HCT116 (cell line): ENCODE measurements at places on chromosomes 16 and 17.

GRCh38 chr16:29821643-29822115 is 1.4 kb downstream of the MVP start:
- DNase-seq = peak; percentile 70

GRCh38 chr17:30524847-30525246 is 47.6 kb downstream of the GOSR1 start:
- DNase-seq = no peak

DNA sequence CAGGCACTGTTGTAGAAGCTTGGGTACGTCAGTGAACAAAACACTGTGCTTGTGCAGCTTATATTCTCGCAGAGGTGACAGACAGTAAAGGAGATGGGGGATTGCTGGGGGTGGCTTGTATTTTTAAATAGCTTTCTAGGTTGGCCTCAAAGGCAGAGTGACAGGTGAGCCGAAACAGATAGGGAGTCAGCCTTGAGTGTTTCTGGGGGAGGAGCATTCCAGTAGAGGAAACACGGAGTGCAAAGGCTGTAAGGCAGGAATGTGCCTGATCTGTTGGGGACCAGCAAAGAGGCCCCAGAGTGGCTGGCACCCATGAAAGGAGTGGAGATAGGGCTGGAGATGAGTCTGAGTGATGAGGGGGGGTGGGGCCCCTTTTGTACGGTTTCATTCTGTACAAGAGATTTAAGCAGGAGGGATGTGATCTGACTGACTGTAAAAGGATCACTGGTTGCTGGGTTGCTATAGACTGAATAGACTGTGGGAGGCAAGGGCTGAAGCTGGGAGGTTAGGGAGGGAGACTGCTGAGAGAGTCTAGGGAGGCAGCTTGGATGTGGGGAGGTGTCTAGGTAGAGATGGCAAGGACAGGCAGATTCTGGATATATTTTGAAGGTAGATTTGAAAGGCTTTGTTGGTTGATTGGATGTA is 15.2 kb downstream of the NUP93 start:
- DNase-seq = no peak

GRCh38 chr17:50018909-50019308 is 23.9 kb upstream of the DLX3 start:
- DNase-seq = no peak

DNA sequence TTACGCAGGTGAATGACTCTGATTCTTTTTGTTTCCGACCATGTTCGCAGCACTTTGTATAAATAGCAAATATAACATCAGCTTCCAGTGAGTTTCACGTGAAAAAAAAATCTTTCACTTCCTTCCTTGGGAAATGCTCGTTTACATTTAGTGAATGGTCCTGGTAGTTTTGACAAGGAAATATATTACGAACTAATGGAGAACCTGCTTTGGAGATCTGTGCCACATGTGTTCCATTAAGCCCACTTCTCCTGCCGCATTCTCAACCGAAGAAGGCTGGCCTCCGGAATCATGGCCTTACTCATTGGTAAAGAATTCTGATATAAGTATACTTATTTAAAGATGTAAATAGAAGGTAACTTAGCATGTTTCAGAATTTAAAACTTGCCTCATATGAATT is 3.6 kb downstream of the CRAMP1 start:
- no peak for DNase-seq

DNA sequence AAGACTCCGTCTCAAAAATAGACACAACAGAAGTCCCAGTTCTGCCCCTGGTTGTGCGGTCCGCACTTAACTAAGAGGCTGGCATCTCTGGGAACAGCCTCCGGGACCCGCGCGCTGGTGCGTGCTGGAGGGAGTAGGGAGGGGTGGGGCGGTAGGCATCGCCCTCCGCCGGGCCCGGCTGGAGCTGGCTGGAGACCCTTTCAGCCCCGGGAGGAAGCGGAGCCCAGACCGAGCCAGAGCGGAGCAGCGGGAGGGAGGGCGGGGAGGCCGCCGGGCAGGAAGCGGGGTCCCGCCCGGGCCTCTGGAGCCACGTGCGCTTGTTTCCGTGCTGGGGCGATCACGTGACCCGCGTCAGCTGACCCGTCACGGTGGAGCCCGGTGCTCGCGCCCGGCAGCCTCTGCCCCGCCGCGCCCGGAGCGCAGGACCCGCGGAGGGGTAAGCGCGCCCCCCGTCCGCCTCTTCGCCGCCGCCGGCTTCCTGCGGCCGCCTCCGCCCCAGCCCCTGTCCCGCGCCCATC is at the start of gene WDR81:
Gene WDR81 (plus strand): TSS at position 354 of the 518 bp plus-strand sequence. CDS start 256 bp downstream, outside the sequence.
- peak; percentile 48 for DNase-seq

DNA sequence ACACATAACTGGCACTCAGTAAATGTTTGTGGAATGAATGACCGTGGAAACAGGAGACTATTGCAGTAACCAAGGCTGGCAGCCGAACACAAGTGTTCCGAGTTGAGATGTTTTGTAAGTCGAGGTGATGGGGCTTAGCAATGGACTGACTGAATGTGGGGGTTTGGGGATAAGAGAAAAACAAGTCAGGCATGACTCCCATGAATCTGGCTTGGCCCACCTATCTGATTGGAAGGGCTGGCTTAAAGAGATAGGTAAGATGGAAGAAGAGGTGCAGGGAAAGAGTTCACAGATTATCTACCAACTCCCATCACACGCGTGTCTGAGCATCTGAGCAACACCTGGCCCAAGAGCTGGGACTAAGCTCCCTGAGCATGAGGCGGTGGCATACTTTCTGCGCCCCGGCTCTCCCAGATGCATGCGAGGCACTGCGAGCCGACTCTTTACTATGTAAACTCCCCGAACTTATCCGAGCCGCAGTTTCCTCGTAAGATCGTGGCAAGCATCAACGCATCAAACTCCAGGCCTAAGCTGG is 539 bp downstream of the IFT20 start:
- DNase-seq = no peak

GRCh38 chr17:81890447-81891302 is 711 bp downstream of the ALYREF start:
- DNase-seq = no peak

DNA sequence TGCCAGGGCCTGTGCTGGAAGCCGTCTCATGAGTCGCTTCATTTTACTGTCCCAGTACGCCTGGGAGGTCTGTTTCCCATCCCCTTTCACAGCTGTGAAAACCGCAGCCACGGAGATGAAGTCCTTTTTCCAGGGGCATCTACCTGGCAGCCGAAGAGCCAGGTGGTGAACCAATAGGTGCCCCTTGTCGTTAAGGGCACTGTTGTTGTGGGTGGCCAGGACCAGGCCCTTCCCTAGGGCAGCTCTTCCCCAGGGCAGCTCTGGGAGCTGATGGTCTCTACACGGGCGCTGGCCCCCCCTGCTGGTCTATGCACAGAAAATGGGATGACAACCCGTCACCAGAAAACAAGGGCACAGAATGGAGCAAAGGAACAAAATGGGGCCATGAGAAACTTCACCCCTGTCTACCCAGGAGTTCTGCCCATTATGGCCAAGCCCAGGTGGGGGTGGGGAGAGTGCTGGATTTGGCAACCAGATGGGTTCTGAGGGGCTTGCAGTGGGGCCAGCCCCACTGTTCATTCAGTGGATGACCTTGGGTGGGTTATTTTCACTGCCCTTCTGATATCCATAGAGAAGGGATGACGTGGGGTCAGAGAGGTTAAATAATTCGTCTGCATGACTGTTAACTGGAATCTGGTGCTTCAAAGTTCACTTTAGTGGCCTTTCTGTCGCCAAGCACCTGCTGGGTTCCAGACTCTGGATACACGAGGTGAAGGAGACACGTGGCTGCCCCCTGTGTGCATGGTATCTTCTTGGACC is 11.5 kb downstream of the RMI2 start:
- no peak for DNase-seq

- no peak for DNase-seq
Measured at GRCh38 chr17:7893187-7893880, 4.7 kb downstream of the CHD3 start.

DNA sequence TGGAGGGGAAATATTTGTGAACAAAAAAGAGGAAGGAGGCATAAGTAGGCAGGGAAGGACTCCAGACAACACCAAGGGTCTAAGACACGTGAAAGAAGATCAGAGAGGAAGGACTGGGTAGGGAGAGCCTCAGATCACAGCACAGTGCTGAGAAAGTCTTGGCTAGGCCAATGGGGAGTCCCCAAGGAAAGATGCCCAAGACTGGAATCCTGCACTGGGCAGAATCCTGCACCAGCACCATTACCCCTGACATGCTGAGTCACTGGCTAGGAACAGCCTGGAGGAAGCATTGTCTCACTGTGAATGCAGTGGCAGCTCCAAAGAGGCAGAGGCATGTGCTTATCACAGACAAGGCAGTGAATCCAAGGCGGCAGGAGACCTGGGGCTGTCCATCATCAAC is 19.2 kb downstream of the CLEC19A start:
- no peak for DNase-seq

DNA sequence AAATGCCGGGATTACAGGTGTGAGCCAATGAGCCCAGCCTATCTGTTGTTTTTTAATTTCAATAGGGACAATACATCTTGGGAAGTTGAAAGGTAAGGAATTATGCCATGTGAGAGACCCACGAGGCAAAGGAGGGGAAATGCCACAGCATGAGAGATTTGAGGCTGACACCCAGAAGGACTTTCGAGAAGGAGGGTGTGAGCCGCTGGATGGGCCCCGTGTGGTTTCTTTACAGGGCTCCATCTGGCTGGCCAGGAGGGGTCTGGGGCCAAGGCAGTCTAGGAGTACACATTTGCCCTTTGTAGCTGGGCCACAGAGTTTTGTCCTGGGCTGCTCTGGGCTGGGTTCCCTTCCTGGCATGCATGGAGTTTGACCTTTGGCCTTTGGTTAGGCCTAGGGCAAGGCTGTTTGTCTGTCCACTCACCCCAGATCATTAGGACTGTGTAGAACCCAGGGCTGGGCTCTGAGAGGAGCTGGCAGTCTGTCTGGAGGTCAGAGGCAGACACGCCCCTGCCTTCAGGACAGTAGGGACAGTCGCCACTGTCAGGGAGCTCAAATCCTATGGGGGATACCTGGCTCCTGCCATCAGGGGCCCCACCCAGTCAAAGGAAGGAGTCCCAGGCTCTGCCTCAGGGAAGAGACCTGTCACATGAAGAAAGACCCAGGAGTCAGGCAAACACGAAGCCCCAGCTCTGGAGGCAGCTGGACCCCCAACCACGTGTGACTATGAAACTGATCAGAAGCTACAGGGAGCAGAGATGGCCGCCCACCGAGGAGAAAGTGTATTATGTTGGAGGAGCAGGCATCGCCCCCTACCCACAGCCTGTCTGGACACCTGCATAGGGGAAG is 24.2 kb upstream of the NXPH3 start:
- no peak for DNase-seq

- peak; percentile 52 for DNase-seq
Measured at GRCh38 chr17:49508061-49508865, 13.2 kb downstream of the NGFR start.

DNA sequence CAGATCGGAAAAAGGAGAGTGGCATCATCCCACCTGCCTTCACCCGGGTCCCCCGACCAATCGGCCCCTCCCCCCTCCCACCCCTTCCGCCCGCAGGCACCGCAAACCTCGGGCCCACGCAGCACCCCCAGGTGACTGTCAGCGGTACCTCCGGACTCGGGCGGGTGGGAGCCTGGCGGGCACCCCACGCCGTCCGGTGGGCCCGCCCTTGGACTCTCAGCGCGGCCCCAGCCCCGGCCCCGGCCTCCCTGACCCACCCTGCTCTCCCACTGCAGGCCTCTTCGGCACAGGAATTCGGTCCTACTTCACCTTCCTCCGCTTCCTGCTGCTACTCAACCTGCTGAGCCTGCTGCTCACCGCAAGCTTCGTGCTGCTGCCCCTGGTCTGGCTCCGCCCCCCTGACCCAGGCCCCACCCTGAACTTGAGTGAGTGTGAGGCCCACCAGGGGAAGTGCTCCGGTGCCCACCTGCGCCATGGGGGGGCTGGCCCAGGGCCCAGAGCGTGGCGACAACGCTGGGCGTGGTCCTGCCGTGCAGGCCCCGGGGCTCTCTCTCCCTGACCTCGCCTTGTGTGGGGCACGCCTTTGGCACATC is 1.6 kb downstream of the TMC8 start:
- DNase-seq = no peak

DNA sequence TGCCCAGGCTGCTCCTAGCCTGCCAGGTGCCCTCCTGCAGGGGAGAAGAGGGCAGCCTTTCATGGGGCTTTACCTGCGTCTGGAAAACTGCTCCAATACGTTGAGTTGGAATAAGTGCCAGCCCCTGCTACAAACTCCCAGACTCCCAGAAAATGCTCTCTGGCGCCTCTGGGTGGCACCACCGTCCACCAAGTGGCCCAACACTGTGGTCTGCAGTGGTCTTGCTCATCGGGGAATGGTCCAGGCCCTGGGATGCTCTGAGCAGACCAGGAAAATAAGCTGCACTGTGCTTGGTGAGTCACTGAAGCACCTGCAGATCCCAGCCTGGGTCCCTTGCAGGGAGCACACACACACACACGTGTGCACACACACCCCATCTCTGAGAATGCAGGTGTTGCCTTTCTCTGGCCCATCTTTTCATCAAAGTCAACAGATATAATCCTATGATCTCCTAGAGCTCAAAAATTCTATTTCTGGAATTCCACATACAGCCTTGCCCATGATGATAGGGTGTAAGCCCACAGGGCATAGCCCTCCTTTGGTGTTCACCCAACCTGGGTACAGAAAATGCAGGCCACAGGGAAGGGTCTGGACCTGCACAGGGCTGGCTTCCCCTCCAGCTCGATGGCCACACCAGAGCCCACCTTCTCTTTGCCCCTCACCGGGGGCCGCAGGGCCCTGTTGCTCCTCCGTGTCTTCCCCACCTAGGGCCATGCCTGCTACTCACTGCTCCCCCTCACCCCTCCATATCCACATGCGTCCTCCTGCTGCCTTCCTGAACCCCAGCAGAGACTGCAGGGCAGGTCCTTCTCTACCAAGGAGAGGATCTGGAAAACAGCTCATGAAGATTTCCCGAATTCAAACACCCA is 20.5 kb downstream of the CDIP1 start:
- no peak for DNase-seq

GRCh38 chr17:792277-792676 is 10.1 kb downstream of the MRM3 start:
- DNase-seq = no peak

- DNase-seq = peak; percentile 80
Measured at GRCh38 chr17:59783221-59784047, 76.0 kb downstream of the VMP1 start.

- DNase-seq = no peak
Measured at GRCh38 chr17:56292010-56292409, 138.7 kb downstream of the ANKFN1 start.

- no peak for DNase-seq
Measured at GRCh38 chr17:27586203-27586721, 44.7 kb upstream of the LGALS9 start.

- no peak for DNase-seq
Measured at GRCh38 chr17:40364121-40364861, at the start of gene GJD3. TSS of gene GJD3 (minus strand) at chr17:40364737. CDS start at chr17:40363815, 922 bp downstream.

DNA sequence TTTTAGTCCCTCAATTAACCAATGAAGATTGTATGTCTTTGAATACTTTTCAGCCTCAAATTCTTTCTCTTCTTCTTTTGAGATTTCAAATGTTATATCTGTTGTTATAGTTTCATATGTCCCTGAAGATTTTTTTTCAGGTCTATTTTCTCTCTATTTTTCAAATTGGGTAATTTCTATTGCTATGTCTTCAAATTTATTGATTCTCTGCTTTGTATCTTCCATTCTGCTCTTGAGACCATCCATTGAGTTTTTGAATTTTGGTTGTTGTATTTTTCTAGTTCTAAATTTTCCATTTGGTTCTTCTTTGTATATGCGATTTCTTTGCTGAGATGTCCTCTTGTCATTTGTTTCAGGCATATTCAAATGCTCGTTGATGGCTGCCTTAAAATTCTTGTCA is 26.7 kb downstream of the MAP2K6 start:
- no peak for DNase-seq
